ENCODE measurements at places on chromosomes 4 and X.

DNA sequence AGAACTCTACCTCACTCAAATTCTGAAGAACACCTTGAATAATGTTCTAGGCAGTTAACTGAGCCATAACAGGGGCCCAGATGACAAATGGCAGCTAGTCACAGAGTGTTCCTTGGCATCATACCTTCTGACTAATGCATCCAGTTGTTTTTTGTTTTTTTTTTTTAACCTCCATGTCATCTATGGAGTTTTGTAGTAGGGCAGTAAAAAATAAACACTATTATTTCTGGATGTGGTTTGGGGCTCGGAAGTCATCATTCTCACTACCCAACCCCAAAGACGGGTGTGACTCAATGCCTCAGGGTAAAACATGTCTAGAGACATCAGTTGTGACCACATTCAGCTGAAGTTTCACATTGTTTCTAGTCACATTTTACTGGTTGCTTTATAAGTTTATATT, 31.2 kb upstream of the MCF2 start:
- DNase-seq = no peak

- DNase-seq = no peak
Observed at GRCh38 chrX:53321230-53321942, 40.0 kb upstream of the IQSEC2 start.

GRCh38 chr4:41525129-41525528, 12.8 kb upstream of the LIMCH1 start:
- no peak for DNase-seq

DNA sequence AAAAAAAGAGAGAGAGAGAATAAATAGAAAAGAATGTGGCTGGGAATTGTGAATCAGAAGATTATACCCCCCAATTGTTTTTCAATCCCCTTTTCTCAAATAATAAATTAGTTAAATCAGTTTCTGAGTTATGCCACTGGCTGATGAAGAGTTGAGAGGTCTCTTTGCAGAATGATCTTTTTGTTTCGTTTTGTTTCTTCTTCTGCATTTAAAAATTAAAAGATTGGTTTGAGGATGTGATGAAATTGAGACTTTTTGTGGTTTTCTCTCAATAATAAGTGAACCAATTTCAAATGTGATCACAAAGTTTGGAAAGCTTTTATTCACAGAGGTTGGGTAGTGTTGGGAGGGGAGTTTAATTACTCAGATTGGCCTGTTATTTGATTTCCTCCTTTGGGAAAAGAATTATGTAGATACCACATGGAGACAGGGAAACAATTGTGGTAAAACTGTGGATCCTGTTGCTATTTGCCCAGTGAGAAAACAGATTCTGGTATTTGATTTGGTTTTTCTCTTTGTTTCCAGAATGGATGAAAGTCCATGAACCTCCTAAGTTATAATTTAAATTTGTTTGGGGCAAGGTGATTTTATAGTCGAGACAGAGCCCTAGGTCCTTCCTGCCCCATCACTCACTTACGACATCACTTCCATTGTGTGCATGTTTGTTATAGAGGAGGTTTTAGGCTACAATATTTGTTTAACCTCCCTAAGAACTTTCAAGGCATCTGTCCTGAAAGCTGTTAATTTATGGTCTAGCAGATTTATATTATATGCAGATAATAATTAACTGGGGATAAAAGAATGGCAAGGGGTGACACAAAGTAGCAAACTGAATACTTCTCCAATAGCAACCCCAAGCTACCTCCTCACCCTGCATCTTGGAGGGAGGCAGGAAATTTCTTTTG, 92.0 kb upstream of the BMPR1B start:
- no peak for DNase-seq

DNA sequence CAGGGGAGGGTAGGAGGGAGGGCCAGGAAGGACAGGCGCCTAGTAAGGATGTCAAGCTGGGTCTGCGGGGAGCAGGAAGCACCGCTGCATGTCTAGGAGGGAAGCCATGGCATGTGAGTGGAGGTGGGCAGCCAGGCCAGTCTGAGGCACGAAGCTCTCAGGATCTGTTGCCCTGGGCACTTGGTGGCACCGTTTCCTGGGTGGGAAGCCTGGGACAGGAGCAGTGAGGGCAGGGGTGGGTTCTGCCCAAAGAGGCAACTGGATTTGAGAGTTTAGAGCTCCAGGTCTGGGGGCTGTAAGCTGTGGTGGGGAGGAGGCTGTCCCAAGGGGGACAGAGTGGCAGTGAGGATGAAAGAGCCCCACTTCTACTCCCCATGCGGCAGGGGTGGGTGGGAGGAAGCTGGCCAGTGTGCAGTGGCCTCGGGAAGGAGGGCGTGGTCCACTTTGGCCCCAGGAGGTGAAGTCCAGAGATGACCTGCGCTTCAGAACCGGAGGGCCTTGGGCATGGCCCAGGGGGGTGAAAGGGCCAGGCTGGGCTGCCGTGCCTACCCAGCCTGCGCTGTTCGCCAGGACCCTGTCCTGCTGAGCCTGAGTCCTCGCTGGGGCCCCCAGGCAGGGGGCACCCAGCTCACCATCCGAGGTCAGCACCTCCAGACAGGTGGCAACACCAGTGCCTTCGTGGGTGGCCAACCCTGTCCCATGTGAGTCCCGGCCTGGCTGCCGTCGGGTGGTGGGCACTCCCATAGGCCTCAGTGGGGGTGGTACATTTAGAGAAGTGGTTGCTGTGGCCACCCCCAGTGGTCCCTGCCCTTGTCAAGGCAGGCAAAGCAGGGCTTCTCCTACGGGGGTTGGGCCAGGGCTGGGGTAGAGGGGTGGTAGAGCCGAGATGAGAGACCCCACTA, 8.3 kb upstream of the SRPK3 start:
- no peak for DNase-seq

Data from activated CD4-positive, alpha-beta T cell treated with anti-CD3 and anti-CD28 coated beads, Interleukin-2, amount 50 U/mL, for 4 hours (primary cell).